NCI-H2171 treated with DMSO at 0.1 percent for 48 hours (cell line): ENCODE measurements at places on chromosomes 7 and 10.

- DNase-seq: peak; percentile 59
Measured at GRCh38 chr7:69663911-69664832, 65.9 kb downstream of the AUTS2 start.

GRCh38 chr7:85686401-85687181 is 499.7 kb upstream of the SEMA3D start:
- DNase-seq: no peak

DNA sequence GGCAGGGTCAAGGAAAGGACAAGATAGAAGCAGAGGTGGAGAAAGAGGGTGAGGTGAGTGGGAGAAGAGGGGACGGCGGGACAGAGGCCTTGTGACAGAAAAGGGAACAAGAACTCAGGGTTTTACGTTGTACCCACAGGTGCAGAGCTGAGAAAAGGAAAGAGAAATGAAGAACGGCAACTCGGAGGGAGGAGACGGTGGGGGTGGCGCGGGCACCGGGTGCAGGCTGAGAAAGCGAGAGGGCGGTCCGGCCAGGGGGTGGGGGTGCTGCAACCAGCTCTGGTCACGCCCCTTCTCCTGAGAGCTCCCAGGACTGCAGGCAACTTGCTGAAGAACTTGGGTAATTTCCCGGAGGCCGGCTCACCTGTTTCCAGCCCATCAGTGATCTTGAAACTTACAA is 65.3 kb downstream of the CARD11 start:
- no peak for DNase-seq

DNA sequence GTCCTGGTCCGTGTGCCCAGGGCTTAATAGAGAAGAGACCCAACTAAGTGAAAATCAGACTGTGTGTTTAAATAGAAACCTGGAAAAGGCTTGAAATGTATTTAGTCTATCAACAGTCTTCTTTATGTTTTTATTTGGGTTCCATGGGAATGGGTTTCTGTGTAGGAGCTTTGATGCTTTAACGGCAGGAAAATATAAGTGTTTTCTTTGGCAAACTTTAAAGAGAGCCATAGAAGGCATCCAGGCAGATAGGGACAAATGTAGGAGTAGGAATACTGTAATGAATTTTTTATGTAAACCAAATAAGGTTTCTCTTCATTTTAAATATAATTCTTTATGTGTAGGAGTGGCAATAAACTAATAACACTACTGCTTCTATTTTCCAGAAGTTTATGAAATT is 989.0 kb downstream of the GATA3 start:
- no peak for DNase-seq

DNA sequence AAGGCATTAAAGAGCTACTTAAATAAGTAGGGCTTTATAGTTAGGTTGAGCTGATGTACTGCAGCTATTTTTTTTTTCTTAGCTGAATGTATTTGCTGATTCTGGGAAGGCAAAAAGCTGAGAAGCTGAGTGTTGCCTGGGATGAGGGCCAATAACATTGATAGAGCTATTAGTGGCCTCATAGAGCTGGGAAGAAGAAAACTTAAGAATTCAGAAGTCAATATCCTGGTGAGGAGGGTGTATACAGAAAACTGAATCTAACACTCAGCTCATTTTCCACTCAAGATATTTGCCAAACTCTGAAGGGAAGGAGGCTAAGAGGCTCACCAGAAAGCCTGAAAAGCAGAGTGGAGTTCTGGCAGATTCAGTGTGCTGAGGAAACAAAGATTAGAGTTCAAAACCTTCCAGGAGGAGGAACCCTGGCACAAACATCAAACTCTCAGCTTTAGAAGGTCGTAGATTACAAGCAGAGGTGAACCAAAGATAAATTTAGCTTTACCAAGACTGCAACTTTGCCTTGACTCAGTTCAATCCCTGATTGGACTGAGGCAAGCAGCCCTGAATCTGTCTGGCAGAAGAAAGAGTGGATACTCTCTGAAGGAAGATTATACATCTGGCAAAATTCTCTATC is 11.3 kb downstream of the PPP1R3C start:
- no peak for DNase-seq

DNA sequence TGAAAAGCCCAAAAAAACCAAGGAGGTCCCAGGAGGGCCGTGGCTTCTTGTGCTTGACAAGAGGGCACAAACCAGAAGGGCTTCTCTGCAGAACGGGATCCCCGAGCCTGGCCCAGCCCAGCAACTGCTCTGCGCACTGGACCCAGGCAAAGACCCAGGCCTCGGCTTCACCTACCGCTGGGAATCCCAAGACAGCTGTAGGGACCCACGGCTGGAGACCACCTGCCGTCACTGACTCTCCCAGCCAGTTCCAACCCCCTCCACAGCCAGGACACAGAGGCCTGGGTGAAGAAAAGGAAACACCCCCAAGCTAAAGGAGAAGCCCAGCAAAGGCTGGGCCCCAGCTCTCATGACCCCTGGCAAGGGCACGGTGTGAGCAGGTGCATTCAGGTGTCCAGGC is 24.3 kb downstream of the PDGFA start:
- no peak for DNase-seq
